ENCODE measurements at places on chromosomes 11 and 22. TPM values are rescaled to one million over a fixed set of nuclear protein-coding genes. Genes with fewer than 3 reads are reported as not detected.
A peak's percentile ranks its signal among the peaks of the same experiment; 100 is the strongest.

GRCh38 chr22:33710326-33710725 is 209.9 kb downstream of the LARGE1 start:
- no peak for DNase-seq

- DNase-seq = no peak
Measured at GRCh38 chr11:31815711-31816467, 4.8 kb upstream of the PAX6 start.

GRCh38 chr11:4862447-4863236 is 13.6 kb upstream of the OR51S1 start:
- no peak for DNase-seq

- DNase-seq = no peak
Measured at GRCh38 chr22:39300186-39300830, 19.1 kb downstream of the RPL3 start.

GRCh38 chr11:14357881-14358728 is 878 bp downstream of the RRAS2 start:
- DNase-seq = peak; percentile 55

PARVB gene
- total RNA-seq = 41.0 TPM

DNA sequence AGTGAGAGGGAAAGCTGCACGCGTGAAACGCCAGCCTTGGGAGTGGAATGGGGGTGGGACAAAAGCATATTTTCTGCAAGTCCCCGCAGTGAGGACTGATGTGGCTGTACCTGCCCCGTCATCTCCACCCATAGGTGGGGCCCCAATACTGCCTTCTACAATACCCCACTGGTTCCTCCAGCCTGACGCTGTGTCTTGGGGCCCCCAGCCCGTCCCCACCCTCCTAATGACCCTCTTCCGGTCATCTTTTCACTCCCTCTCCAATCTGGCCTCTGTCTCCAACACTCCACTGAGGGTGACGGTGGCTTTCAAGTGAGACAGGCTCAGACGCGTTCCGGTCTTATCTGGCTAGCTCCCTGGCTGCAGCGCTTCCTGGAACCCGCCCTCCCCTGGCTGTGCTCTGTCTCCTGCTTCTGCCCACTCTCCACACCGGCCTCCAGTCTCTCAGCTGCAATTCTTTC is 104.2 kb downstream of the MICAL3 start:
- no peak for DNase-seq

DNA sequence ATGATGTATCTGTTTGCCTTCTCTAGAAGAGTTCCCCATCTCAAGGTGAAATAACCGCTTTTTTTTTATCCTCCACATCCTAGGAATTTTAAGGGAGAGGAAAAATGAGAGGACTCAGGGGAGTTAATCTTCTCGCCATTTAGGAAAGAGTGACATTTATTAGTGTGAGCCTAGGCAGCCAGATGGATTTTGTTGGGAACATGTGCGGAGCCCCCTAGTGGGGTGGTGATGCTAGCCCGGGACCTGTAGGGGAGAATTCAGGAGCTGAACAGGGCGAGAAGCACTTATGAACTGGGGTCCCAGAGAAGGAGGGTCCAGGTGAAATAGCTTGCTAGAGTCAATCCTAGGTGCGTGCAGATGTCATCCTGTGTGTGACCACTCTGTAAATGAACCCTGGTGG is 10.7 kb downstream of the IL17RA start:
- no peak for DNase-seq

PRMT3 gene
- 17.1 TPM for total RNA-seq

- DNase-seq = no peak
Measured at GRCh38 chr11:72123117-72123653, 10.7 kb upstream of the ANAPC15 start.

CPT1A gene
- total RNA-seq = 69.1 TPM

DNA sequence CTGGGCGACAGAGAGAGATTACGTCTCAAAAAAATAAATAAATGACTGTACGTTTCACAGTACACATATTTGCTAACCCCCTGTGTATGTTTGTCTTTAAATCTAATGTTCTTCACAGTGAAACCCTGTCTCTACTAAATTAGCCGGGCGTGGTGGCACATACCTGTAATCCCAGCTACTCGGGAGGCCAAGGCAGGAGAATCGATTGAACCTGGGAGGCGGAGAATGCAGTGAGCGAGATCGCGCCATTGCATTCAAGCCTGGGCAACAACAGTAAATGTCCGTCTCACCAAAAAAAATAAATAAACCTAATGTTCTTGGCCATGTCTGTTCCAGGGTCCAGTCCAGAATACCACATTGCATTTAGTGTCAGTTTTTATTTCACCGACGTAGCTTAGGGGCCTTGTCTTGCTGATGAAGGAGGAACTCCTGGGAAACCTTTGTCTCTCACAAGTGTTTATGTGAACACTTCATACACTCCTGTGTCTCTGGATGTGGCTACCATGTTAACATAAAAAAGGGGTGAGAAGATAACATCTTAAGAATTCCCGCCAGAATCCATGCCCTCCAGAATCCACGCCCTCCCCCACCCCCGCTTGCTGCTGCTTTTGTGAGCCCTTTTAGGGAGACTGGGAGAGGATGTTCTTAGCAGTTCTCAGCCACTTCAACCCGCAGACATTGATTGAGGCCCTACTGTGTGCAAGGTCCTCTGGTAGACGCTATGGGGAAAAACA is 5.0 kb upstream of the SERHL2 start:
- no peak for DNase-seq

GRCh38 chr11:37184326-37184725 is 586.3 kb upstream of the RAG2 start:
- DNase-seq = no peak

DNA sequence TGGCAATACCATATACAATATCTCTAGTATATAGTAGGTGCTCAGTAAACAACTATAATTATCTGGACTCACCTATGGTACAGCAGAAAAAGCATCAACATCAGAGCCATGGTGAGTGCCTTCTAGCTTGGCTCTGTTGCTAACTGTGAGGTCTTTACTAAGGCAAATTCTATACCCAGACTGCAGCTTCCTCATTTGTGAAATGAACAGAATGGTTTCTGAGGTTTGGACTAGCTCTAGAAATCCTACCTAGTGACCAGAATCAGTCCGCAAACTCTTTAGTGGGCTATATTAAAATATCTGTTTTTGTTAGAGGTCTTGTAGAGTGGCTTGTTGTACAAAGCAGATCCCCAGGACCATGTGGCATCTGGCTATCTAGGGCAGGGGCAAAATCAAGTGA is 3.7 kb downstream of the MS4A1 start:
- DNase-seq = no peak

- DNase-seq = no peak
Measured at GRCh38 chr11:94196363-94196762, 67.7 kb downstream of the PANX1 start.

ACRV1 gene
- total RNA-seq = not detected

DNA sequence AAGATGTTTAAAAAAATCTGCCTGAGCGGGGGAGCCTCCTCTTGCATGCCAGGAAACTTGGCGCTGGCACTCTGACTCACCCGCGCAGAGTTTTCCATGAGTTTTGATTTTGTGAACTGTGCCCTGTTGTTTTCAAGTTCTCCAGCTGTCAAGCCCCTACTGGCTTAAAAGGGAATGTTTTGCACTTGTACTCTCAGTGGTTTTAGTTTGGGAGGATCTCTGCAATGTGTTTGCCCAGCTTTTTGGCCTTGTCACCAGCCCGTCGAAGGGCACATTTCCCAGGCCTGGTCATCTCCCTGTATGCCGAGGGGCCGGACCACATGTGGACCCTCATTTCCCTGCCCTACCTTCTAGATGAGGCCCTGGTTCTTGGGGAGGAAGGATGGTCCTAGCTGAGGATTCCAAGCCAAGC is 12.2 kb downstream of the MRGPRF start:
- DNase-seq = no peak

ALX4 gene
- not detected for total RNA-seq

DNA sequence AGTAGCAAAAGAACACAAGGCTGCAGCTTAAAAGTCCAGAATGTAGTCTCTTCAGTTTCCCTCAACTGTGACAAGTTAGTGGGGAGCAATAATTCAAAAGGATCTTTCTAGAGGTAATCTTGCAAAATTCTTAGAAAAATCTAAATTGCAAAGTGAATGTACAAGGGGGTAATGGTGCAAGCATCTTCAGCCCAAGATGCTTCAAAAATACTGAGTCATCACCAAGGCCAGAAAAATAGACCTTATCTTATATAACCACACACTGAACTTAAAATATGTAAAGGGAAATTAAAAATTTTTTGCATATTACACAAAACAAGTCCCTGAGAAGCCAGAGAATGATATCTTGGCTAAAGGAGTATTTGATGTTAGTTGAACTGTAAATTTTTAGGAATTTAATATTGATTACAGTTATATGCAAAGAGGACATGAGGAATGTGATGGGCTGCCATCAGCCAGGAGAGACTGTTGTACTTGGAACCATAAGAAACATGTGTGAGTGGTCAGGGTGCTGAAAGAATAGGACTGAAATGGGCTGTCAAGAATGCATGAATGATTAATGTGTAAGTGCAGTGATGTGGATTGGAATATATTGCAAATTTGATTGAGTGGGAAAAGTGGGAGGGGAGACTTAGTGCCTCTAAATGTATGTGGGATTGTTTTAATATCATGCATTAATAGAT is 85.7 kb upstream of the LIN7C start:
- DNase-seq = no peak

DNA sequence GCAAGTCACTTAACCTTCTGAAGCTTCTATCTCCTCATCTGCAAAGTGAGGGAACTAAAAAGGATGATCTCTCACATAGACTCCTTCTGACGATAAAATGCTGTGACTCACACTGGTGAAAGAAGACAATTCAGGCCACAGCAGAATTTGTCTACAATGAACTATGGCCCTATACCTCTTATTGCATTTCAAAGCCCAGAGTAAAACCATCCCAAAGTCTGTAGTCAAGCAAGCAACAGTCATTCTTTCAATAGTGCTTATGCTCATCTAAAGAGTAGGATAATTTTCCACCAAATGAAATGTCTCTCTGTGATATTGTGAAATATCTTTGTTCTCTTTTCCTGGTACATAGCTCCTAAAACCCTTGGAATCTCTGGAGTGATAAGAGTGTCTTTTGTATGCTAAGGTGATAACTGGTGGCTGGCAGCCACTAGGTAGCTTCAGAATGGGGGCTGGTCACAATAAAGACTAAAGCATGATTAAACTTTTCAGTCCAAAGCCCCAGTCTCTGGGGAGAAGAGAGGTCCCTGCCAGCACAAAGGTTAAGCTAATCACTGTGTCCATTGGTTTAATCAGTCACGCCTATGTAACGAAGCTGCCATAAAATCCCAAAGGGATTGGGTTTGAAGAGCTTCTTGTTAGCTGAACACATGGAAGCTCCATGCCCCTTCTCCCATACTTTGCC is 30.8 kb downstream of the SYTL2 start:
- no peak for DNase-seq

- no peak for DNase-seq
Measured at GRCh38 chr11:108536783-108537182, 38.6 kb upstream of the POGLUT3 start.

GRCh38 chr11:119671051-119671450 is 57.9 kb downstream of the NECTIN1 start:
- no peak for DNase-seq

DNA sequence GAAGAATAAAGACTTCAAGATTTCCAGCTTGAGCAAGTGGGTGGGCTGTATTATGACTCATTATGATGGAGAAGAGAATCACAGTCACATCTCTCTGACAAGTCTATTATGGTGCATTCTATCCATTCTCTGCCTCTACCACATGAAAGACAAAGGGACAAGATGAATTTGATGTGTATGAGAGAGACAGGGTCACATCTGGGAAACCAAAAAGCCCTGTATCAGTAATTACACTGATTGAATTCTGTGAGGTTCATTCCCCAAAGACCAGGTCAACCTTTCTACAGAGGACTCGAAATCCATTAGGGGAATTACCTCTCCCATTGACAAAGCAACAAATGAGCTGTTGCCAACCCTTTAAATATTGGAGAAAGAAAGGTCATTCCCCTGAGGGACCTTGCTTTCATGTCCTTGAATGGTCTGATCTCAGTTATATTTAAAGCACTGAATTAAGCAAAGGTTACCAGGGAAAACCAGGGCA is 109.6 kb downstream of the USP35 start:
- DNase-seq = no peak

DNA sequence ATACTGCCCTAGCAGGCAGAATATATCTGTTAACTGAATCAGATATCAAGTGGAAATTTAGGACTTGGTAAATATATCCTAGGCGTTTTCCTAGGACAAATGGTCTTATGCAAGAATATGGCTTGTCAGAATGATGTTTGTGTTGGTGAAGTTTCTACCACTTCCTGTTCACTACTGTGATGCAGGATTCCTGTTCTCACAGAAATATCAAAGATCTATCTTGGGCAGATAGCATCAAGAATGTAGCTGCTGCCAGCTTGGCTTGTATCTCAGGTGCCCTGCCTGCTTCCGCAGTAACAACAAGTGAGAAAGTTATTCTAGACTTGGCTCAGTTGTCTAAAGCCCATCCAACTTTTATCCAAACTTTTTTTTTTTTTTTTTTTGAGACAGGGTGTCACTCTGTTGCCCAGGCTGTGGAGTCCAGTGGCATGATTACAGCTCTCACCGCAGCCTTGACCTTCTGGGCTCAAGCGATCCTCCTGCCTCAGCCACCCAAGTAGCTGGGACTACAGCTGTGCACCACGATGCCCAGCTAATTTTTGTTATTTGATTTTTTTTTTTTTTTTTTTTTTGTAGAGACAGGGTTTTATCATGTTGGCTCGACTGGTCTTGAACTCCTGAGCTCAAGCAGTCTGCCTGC is 61.3 kb downstream of the PPME1 start:
- no peak for DNase-seq

- no peak for DNase-seq
Measured at GRCh38 chr11:94771390-94771789, 3.2 kb downstream of the AMOTL1 start.

LAYN gene
- 12.8 TPM for total RNA-seq

DNA sequence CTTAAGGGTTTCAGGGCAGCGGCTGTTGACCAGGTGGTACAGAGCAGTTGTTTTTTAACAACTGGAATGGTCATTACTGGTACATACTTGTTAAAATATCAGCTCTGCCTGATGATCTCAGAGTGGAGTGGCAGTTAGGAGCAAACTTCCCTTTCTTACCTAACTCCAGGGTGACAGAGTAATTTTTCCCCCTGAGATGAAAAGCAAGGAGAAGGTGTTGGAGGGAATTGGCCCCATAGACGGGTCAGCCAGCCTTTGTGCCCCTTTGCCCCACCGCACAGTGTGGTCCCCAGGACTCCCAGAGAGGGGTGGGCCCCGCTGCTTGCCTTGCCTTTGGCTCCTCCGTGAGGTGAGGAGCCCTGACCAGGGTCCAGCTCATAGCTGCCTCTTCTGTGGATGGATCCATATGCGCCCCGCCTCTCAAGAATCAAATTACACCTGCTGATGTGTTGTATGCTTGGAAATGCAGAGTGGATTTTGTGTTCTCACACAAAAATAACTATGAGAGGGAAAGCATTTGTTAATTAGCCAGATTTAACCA is 27.0 kb upstream of the SORL1-AS1 start:
- DNase-seq = no peak

DNA sequence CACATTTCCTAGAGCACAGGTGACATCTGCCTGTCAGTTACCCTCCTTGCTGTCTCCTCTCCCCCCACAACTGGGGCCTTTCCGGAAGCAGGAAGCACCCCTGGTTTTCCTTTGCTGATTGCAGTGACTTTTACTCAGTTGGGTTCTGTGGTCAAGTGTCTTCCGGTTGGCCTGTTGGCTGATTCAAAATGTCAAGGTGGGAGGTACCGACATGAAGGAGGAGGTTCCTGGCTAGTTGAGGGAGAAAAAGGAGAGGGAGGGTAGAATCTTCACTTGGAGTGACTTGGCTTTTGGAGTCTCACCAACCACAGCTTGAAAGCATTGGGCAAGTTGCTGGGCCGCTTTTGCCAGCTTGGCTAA is 9.3 kb upstream of the ADAMTS15 start:
- peak; percentile 71 for DNase-seq

OR51B6 gene
- not detected for total RNA-seq

POU2F3 gene
- not detected for total RNA-seq

GRCh38 chr22:39985383-39986035 is 9.2 kb upstream of the FAM83F start:
- DNase-seq = peak; percentile 51

Data from activated CD8-positive, alpha-beta T cell treated with anti-CD3 and anti-CD28 coated beads, Interleukin-2, amount 10 ng/mL, durations not matched to agents 7 days and 5 days (primary cell).